ENCODE measurements at places on chromosomes 12 and 14.
A peak's percentile ranks its signal among the peaks of the same experiment; 100 is the strongest.

GRCh38 chr12:132302466-132303358 lies 26.7 kb downstream of the GALNT9 start:
- no peak for DNase-seq

GRCh38 chr14:79325557-79325956 lies 885.7 kb downstream of the DIO2 start:
- no peak for DNase-seq

DNA sequence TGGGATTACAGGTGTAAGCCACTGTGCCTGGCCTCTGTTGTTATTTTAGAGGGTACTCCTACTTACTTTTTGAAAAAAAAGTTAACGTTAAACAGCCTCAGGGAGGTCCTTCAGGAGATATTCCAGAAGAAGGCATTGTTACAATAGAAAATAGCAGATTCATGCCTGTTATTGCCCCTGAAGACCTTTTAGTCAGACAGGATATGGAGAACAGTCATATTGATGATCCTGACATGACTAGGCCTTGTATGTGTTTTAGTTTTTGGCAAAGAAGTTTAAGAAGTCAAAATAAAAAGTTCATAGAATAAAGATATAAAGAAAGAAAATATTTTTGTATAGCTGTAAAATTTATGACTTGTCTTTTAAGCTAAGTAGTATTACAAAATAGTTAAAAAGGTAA lies 45.3 kb downstream of the WASHC3 start:
- DNase-seq: peak; percentile 61

GRCh38 chr12:124398578-124399227 lies 103.8 kb downstream of the RFLNA start:
- DNase-seq: no peak

GRCh38 chr14:63745858-63746425 lies 18.1 kb upstream of the SGPP1 start:
- peak; percentile 8 for DNase-seq

Data from T-helper 2 cell (primary cell).